H4 (cell line): ENCODE measurements at places on chromosomes 4 and X.

DNA sequence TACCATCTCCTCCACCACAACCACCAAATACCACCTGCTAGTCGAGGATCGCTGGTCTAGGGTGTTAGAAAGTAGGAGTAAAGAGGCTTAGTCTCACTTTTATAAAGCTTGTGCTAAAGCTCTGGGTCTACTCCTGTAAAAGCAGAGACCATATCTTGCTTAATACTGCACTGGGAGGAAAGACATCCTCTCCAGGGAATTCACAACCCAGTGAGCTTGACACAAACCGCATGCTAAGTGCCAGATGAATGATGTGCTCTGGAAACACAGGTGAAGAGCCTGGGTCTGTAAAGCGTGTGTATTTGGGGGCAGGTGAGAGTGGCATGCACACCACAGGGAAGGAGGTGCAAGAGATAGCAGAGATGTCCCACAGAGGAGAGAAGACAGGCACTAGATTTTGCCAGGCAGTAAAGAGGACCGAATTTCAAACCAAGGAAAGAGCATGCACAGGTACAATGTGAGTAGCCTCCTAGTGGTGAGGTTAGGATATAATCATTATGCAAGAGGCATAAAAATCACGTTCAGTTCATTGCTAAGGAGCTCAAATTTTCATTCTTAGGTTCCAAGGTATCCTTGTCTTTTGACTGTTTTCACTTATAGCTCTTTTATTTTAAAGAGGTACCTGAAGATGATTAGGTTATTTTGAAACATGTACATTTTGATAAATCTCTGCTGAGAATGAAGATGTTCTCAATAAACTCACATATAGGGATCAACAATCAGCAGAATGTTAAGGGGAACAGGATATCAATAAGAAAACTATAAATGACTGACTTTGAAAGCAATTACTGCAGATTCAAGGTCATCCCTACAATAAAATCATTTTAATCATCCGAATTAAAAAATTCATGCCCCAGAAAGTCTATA is 20.7 kb downstream of the TAPT1 start:
- peak; percentile 51 for DNase-seq

- no peak for DNase-seq
Measured at GRCh38 chr4:106364282-106364681, 4.3 kb downstream of the GIMD1 start.

DNA sequence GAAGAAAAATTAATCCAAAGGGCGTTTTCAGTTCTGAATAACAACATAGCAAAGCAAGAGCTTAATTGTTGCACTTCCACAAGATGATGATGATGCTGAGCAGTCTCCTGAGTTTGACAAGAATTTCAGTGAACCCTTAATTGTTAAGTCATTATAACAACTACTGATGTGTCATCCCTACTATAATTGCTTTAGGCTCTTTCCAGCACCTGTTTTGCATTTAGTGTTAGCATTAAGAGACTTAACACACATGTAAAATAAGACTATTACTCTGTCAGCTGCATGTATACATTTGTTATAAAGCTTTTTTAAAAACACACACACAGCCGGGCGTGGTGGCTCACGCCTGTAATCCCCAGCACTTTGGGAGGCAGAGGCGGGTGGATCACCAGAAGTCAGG is 37.9 kb upstream of the GALNT7 start:
- DNase-seq: no peak

DNA sequence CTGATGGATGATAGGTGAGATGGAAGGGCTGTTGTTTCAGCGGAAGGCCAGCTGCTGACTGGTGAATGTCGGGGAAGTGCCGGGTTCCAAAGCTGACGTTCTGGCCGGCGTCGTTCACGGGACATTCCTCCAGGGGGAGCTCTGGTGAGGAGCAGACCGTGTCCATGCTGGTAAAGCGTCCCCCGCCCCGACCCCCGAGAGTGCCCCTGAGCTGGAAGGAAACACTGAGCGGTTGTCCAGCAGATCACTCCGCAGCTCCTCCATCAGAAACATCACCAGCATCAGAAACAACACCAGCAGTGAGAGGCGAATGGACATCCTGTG is 18.6 kb upstream of the ADRA2C start:
- no peak for DNase-seq

- no peak for DNase-seq
Measured at GRCh38 chr4:123507376-123507775, 110.8 kb downstream of the SPRY1 start.

- DNase-seq: no peak
Measured at GRCh38 chr4:102988429-102989020, 31.0 kb downstream of the SLC9B1 start.

DNA sequence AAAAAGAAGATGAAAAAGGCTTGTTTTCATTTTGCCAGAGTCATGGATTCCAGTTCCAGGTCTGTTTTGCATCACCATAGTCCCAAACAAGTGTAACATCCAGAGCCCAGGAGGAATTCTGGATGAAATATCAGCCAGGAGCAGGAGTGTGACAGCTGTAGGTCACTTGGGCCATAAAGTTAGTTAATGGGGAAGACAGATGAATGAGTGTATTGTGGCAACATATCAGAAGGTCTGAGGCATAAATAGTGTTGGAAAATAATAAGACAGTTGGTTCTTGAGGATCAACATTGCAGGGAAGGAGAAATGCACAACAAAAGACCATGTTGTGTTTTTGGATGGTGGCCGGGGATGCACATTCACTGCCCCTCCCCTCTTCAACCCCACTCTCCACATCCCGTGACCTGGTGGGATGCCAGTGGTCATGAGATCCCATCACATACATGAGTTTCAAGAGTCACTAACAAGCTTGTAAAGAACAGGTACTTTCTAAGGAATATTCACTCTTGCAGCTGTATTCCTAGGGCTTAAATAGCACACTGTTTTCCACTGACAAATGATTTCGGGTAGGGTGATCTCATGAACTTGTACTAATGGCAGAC is 83.1 kb upstream of the IGFBP7 start:
- no peak for DNase-seq

DNA sequence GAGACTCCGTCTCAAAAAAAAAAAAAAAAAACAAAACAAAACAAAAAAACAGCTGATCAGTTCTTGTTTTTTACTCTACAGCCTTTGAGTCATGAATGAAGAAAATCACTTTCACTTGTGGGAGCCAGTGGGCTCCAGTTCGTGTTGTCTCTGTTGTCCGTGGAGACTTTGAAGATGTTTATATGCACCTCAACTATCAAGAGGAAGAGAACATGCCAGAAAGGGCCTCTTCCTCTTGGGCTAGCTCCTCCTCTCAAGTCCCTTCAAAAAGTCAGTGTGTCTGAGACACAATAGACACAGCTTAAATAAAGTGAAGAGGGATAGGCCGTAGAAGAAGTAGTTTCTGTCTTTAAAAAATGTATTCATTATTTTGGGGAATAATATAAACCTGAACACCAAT is 182.7 kb downstream of the KDR start:
- no peak for DNase-seq

- DNase-seq: no peak
Measured at GRCh38 chrX:9062641-9063040, 28.7 kb upstream of the FAM9B start.

- no peak for DNase-seq
Measured at GRCh38 chrX:7024850-7025249, 122.7 kb upstream of the STS start.

GRCh38 chrX:101482296-101482695 is 3.0 kb upstream of the ARMCX4 start:
- peak; percentile 31 for DNase-seq

DNA sequence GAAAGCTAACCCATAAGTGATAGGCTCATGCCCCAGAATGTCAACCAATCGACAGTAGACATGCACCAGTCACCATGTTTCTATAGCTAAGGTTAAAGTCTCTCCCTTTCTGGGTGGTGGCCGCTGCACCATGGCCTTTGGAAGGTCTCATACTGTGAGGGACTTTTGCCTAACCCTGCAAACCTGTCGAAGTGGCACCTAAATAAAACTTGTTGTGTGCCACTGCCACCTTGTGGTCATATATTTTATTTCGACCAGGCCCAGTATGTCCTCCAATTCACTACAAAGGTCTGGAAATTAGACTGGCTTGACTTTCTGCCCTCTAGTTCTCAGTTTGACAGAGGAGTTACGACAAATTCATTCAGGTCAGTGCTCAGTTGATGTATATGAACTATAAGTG is 163.1 kb downstream of the SMARCA1 start:
- peak; percentile 29 for DNase-seq

- peak; percentile 29 for DNase-seq
Measured at GRCh38 chr4:107666134-107666533, 53.9 kb downstream of the PAPSS1 start.

DNA sequence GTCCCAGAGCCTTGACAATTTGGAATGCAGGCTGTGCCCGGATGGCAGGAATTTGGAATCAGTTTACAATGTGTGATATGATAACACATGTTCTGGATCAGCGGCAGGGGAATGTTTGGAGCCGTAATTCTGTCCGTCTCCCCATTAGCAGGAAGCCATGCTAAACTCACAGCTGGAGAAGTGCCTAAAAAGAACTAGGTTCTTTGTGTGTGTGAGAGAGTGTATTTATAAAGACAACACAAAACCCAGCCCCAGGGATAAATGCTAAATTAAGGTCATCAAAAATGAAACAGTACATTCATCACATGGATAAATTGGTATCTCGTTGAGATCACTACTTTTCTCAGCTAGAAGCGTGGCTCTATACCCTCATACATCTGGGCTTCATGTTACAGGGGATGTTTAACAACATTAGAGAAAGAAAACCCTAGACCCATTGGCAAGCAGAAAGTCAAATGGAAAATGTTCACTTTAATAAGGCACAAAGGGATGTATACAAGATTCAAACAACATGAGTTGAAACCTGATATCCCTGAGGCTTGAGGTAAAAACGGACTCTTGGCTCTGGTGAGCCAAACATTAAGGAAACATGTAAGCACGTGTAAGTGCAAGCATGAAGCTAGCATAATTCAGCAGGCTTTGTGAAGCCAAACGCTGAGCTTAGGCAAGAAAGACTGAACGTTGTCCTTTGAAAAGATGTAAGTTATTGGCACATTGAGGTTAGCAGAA is 18.0 kb upstream of the TMEM131L start:
- DNase-seq: peak; percentile 83

GRCh38 chr4:24236532-24236931 is 346.7 kb upstream of the PPARGC1A start:
- DNase-seq: no peak

GRCh38 chrX:137366018-137366633 is 199.8 kb upstream of the ZIC3 start:
- DNase-seq: no peak

DNA sequence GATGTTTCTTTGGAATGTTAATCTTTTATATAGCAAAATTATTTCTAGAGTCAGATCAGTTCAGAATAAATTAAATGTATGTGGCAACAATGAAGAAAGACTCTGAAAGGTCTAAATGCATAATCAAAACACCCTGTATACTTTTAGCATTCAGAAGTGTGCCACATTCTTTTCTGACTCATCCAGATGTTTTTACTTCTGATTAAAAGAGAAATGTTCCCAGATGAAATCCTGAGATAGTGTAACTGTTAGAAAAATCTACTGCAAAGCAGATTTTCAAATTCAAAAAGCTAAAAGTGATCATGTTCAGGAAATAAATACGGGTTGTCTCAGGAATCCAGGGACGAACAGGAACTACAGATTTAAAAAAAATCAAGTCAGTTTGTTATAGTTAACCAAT is 241.4 kb downstream of the GRIA3 start:
- DNase-seq: no peak

DNA sequence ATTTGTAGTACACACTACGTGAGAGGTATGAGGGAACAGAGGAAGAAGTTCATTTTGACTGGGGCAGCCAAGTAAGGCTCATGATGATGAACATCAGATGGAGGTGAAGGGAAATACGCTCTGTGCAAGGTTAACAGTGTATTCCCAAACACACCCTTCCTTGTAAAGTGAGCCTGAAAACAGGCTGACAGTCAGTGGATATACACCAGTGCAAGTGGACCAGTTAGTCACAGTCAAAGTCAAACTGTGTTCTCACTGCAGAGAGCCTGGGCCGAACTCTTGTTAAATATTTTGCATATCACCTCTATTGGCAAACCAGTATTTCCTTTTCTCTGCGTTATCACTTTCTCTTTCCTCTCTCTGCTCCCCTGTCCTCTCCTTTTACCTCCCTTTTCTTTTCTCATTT is 23.4 kb upstream of the RHOH start:
- DNase-seq: no peak

GRCh38 chr4:52846502-52846901 is 15.6 kb upstream of the RASL11B start:
- no peak for DNase-seq

DNA sequence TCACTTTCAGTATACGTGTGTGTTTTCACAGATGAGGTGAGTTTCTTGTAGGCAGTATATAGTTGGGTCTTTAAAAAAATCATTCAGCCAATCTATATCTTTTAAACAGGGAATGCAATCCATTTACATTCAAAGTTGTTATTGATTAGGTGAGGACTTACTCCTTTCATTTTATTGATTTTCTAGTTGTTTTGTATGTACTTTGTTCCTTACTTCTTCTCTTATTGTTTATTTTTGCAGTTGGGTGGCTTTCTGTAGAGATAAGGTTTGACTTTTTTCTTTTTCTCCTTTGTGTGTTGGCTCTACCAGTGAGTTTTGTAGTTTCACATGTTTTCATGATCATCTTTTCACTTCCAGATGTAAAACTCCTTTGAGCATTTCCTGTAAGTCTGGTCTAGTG is 83.1 kb downstream of the MAGED1 start:
- no peak for DNase-seq

DNA sequence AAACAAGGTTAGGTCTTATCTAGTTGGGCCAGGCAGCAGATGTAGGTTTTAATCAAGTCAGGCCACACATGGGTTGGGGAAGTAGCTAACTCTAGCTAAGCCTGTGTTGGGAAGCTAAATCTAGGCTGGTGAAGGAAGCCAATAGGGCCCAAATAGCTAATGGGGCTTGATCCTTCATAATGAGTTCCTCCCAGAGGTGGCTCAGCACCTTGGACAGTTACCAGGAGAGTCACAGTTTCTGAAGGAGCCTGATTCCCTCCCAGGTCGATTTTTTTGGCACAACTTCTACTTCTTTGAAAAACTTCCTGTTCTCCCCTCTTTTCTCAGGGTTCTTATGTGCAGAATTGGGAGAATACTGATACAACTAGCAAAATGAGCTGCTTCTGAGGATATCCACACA is 242.5 kb upstream of the PRPS2 start:
- DNase-seq: peak; percentile 23

GRCh38 chr4:121685257-121685656 is 11.5 kb downstream of the ANXA5 start:
- no peak for DNase-seq

DNA sequence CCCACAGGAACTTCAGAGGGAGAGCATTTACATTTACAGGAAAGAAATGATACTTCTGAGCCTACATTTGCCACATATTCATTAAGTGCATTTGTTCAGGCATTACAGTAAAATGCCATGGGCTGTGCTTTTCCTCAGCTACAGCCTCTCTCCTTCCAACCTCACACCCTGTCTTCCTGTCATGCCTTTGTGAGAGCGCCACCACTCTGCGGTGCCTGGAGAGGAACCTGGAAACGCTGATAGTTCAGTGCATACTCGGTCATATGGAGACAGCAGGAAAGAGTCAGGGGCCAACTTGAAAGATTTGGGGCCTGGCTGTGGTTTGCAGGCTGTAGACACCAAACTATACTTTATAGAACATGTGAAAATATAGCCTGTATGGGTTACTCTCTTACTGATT is 40.5 kb downstream of the NFKB1 start:
- DNase-seq: no peak
